ENCODE measurements at places on chromosomes 3 and 15.

DNA sequence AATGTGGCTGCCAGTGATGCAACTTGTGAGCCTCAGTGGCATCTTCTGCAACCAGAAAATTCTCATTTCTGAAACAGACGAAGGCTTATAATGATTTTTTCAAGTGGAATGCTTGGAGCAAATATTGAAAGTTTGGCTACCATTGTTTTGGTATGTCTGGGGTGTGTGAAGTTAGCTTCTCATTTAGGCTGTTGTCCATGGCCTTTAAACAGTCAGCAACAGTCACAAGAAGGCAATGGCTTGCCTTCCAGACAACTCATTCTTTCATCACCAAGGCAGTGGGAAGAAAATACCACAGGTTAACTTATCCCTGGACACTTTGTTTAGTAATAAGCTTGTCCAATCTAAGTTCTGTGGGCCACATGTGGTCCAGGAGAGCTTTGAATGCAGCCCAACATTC is 4.7 kb upstream of the BNC1 start:
- DNase-seq = no peak

GRCh38 chr3:155871746-155872158 is 1.3 kb downstream of the GMPS start:
- DNase-seq = no peak

GRCh38 chr15:65404186-65404872 is 18.4 kb downstream of the IGDCC4 start:
- DNase-seq = no peak

DNA sequence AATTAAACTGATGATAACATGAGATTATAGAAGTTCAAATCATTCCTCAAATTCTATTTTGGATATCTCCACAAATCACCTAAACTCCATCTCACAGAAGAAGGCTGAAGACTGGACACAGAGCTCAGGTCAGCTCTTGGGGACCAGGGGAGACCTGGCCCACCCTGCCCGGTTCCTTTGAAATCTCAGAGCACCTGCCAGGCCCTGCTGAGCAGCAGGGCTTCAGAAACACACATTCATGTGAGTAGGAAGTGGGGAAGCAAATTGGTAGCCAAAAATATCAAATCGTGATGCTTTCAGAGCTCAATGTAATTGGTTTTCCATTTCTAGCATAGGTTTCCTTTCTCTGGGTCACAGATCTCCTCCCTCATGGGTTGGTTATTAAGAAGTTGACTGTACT is 76.2 kb downstream of the OCA2 start:
- DNase-seq = no peak

DNA sequence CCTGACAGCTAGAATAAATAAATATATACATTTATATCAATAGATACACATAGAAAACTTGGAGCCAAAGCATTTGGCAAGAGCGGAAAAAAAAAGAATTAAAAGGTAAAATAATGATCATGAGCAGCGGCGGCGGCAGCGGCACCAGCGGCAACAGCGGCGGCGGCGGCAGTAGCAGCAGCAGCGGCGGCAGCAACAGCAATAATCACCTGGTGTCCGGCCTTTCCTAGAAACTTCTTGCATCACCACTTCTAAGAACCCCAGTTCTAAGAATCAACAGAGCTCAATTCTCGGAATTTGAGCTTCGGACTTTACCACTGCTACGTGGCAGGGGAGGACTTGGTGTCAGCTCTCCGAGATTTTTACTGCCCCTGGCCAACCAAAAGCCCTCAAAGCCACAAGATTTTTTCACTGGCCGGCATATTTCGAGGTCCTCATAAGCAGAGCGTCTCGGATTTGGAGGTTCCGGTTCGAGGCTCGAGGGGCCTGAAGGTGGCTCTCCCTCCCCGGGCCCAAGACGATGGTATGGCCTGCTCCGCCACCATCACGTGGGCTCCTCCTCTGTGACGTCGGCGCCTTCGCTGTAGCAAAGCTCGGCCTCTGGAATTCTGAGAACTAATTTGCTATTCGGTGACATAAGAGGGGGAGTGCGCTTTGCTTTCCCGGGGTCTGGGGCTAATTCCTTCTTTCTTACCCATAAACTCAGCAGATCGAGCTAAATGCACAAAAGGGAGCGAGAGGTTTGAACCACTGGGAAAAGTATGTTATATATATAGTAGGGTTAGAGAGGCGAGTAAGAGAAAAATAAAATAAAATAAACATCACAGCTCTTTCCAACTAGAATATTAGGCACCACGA is at the start of gene BCL6:
BCL6 (minus strand) TSS at position 268 of the 858 bp plus-strand sequence. CDS start 11,775 bp downstream, outside the sequence.
- peak; percentile 98 for DNase-seq

DNA sequence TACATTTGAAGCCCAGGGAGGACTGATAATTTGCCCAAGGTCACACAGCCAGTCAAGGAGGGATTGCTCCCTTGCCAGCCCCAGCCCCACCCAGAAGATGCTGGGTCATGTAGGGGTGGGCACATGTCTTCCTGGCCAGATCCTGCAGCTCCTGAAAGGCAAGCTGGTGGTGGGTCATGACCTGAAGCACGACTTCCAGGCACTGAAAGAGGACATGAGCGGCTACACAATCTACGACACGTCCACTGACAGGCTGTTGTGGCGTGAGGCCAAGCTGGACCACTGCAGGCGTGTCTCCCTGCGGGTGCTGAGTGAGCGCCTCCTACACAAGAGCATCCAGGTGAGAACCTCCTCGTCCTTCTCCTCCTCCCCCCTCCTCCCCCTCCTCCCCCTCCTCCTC is 13.2 kb downstream of the ISG20 start:
- DNase-seq = no peak

DNA sequence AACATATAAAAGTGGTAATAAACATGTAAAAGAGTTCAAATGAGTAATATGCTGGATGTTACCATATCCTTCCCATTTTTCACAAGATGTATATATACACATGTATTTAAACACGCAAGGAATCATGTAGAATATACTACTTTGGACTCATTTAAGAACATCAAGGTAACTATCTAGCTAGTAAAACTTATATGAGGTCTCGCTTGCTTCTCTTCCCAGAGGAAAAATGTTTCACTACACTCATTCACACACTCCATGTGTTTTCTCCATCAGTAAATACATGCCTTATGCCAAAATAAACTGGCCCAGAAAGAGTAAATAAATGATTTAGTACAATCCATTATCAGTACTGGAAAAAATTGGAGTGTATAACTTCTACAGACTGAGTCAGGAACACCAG is 229.2 kb upstream of the MME start:
- DNase-seq = no peak

DNA sequence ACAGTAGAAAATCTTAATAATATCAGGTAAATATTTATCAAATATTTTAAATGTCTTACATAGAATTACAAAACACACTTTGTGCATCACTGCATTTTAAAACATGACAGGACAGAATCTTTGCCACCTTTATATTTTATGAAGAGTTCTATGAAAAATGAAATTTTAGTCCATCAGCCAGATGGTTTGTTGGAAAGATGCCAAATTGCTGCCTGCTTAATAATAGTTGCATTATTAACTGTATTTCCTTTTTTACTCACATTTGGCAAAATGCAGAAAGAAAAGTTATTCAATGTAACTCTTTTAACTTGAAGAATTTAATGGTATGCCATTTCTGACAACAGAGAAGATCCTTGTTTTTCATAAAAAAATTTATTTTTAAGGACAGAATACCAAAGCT is 1271.6 kb downstream of the NSUN3 start:
- no peak for DNase-seq

DNA sequence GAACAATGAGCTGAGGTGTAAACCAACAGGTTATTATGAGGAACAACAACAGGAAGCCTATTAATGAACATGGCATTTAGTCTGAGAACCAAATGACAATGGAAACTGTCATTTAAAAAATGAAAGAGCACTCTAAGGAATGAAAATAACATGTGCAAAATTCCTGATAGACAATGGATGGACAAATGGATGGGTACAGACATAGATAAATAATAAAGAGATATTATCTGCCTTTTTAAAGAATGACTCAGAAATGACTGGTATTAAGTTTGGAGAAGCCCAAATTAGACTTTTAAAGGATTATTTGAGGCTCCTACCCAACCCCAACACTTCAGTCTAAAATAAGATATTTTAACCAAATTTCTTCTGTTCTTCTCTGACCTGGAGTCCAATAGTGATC is 650.5 kb upstream of the ZNF385D start:
- DNase-seq = no peak

- peak; percentile 3 for DNase-seq
Measured at GRCh38 chr3:120506828-120507774, 56.3 kb upstream of the FSTL1 start.

- DNase-seq = no peak
Measured at GRCh38 chr15:41560572-41560874, 1.5 kb downstream of the TYRO3 start.

- DNase-seq = no peak
Measured at GRCh38 chr3:108598375-108598774, 8.9 kb downstream of the DZIP3 start.

DNA sequence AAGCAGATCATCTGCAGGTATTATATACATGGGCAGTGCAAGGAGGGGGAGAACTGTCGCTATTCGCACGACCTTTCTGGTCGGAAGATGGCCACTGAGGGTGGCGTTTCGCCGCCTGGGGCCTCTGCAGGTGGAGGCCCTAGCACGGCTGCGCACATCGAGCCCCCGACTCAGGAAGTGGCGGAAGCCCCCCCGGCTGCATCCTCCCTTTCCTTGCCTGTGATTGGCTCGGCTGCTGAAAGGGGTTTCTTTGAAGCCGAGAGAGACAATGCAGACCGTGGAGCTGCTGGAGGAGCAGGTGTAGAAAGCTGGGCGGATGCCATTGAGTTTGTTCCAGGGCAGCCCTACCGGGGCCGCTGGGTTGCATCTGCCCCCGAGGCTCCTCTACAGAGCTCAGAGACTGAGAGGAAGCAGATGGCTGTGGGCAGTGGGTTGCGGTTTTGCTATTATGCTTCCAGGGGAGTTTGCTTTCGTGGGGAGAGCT is 639 bp downstream of the MKRN3 start:
- DNase-seq = peak; percentile 36

- peak; percentile 81 for DNase-seq
Measured at GRCh38 chr3:122560680-122561079, 3.4 kb downstream of the PARP9 start.

GRCh38 chr3:133489466-133490085 is 83.9 kb upstream of the CDV3 start:
- DNase-seq = no peak

DNA sequence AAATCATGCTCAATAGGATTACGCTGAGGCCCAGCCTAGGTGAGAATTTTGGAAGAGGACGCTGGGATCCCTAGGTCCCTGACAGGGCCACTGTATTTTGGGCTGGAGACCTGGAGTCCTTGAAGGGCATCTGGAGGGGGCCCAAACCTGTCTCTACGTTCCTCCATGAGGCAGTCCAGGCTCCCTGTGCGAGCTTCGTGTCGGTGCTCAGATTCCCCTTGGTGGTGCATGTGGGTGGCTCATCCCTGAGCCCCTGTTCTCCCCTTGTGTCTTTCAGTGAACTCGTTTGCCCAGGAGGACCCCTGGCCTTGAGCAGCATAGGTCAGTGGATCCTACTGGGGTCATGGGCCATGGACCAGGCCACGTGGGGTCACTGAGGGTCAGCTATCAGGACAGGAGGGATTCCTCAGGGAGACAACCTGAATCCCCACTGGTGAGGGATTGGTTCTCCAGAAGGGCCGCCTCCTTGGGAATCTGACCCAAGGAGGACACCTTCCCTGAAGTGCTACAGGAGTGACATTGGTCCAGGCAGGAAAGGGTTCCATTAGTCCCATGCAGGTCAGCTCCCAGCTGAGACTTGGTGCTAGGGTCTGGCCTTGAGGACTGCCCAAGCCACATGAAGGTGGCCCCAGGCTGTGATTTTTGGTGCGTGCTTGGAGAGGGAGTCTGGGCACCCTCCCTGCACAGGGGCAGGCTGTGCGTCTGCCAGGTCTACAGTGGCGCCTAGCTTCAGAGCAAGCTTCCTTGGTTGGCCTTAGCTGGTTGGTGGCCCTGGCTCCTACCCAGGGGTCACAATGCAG is 229.8 kb downstream of the SNRPN start:
- no peak for DNase-seq

DNA sequence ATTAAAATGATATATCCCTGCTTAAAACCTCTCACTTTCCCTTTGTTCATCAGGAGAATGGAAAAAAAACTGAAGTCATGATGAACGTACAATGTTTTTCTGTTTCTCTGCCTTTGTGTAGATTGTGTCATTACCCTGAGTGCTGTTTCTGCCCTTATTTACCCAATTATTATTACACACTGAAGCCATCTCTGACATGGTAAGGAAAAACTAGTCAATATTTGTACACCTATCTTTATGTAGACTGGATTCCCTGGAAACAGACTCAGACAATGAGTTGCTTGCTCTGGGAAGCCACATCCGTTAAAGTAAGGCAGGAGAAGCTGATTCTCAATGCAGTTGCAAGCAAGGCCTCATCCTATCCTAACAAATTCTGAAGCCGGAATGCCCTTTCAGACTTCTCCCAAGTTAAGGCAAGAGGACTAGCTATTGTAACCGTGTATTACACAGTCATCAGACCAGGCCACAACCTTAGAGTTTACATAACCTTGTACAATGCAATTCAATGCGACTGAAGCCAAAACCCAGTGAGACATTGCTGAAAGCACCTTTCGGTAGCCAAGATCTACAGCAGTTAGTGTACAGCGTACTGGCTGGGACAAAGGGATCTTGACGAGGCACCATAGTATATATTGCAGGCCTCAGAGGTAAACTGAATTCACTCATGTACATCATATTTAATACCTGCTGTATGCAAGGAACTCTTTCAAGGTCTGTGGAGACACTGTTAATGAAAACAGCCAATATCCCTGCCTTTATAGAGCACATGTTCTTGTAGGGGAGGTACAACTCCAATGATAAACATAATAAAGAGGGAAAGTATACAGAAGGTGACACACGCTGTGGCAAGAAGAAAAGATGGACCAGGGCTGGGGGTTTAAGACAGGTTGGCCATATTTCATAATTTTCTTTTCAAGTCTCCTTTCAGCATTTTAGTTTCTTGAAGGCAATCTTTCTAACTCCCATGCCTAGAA is 1040.8 kb upstream of the SEMA6D start:
- DNase-seq = no peak

GRCh38 chr3:721086-721485 is 371.7 kb upstream of the CNTN6 start:
- no peak for DNase-seq

DNA sequence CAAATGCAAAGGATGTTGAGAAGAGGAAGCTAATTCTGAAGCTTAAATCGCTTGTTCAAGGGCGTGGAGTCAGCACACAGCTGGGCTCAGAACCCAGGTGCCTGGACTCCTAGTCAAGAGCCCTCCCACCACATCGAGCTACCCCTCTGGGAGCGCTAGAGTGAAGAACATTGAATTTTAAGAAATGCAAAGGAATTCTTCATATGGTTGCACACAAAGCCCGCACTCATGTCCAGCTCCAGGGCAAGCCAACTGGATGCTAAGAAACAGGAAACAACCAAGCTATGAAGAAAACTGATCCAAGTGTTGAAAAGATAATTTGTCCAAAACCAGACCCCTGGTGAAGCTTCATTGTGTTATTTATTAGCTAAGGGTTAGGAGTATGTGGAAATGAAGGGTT is 122.3 kb downstream of the ALDH1A2 start:
- DNase-seq = no peak

GRCh38 chr3:194279101-194279500 is 72.0 kb downstream of the CPN2 start:
- DNase-seq = no peak
